ENCODE measurements at places on chromosomes 4 and X.

DNA sequence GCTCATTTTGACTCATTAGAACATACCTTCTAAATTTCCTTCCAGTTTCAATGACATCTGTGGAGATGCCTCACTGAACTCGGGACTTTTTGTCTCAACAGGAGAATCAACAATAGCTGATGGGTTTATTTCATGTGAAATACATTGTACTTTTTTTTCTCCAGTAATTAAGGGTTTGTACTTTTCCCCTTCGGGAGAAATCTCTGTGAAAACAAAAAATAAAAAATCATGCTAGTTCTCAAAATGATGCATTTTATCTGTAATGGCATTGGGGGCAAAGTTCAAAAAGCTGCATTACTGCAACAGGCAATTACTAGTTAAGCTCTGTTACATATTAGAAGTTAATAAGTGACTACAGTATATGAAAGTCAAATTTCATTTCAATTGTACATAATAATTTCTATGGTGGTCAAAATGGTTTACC, 167.3 kb upstream of the SH3RF1 start:
- no peak for DNase-seq

GRCh38 chr4:116478343-116478742, 607.0 kb downstream of the TRAM1L1 start:
- DNase-seq, result no peak

GRCh38 chrX:24805201-24805600, 111.5 kb downstream of the POLA1 start:
- no peak for DNase-seq

GRCh38 chrX:10166731-10167151, 10.0 kb downstream of the CLCN4 start:
- peak; percentile 85 for DNase-seq

DNA sequence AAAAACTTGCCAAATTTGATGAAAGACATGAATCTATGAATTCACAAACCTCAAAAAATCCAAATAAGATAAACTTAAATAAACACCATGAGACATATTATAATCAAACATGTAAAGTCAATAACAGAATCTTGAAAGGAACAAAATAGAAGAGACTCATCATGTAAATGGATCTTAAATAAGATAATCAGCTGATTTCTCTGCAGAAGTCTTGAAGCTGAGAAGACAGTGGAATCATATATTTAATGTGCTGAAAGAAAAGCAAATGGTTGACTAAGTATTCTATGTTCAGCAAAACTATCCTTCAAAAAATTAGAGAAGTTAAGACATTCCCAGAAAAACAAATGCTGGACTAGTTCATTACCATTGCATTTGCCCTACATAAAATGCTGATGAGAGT, 215.7 kb upstream of the SPIN4 start:
- no peak for DNase-seq

DNA sequence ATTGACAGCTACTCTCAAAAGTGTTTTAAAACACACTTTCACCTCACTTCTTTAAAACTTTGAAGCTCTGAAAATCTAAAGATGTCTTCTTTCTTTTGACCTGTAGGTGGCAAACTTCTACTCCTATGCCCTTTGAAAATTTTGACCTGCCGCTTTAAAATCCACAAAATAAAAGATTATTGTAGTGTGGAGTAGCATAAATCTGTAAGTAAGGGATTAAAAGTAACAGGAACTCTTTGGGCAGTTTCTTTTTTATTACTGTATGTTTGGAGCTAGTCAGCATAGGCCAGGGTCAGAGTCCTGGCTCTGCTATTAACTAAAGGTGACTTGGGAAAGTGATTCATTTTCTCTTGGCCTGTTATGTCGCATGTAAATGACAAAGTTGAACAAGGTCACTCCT, 25.5 kb downstream of the BBS12 start:
- DNase-seq, result peak; percentile 38

GRCh38 chr4:142656178-142656577, 189.9 kb downstream of the INPP4B start:
- no peak for DNase-seq

GRCh38 chrX:41009850-41010846, 75.1 kb upstream of the USP9X start:
- peak; percentile 62 for DNase-seq

DNA sequence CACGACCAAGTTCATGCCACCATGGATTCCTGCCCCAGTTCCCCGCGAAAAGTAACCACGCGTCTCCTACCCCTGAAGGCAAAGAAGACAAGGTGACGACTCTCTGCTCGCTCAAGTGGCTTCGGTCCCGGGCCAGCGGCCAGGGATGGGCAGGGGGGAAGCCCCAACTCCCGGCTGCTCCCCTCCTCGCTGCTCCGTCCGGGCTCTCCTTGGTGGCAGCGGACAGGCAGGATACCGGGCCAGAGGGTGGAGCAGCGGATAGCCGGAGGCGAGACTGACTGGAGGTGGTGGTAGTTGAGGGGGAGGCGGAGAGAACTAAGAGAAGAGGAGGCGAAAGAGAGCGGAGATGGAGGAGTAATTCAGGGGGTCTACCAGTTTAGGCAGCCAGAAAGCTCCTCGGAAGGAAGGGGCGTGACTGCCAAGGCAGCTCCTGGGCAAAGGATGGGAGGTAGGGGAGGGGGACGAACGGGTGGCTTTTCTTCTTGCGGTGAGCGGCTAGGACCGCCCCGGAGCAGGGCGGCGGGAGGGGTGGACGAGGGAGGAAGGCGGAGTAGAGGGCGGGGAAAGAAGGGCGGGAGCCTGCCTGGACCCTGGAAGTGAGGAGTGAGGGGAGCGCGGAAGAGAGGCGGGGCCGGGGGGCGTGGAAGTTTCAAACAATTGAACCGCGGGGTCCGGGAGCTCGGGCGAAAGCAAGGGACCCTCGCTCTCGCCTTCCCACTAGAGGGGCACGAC, at the start of gene AMOT:
TSS of gene AMOT (minus strand) at position 450 of the 732 bp plus-strand sequence. CDS start 17,705 bp downstream, outside the sequence.
- no peak for DNase-seq

- DNase-seq, result no peak
These were observed 392.4 kb upstream of the ATOH1 start for GRCh38 chr4:93436000-93436626.

DNA sequence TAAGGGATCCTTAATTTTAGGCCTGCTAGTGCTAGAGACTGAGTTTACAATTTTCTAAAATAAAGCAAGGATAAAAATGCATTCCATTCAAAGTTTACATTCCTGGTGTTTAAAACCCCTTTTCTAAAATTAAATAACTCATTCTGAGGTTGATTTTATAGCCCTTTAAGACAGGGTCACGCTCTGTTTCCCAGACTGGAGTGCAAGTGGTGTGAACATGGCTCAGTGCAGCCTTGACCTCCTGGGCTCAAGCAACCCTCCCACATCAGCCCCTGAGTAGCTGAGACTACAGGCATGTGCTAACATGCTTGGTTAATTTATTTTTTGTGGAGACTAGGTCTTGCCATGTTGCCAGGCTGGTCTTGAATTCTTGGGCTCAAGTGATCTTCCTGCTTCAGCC, 6.8 kb upstream of the CDKL2 start:
- DNase-seq, result no peak
